ENCODE measurements at places on chromosomes 1 and 21.

DNA sequence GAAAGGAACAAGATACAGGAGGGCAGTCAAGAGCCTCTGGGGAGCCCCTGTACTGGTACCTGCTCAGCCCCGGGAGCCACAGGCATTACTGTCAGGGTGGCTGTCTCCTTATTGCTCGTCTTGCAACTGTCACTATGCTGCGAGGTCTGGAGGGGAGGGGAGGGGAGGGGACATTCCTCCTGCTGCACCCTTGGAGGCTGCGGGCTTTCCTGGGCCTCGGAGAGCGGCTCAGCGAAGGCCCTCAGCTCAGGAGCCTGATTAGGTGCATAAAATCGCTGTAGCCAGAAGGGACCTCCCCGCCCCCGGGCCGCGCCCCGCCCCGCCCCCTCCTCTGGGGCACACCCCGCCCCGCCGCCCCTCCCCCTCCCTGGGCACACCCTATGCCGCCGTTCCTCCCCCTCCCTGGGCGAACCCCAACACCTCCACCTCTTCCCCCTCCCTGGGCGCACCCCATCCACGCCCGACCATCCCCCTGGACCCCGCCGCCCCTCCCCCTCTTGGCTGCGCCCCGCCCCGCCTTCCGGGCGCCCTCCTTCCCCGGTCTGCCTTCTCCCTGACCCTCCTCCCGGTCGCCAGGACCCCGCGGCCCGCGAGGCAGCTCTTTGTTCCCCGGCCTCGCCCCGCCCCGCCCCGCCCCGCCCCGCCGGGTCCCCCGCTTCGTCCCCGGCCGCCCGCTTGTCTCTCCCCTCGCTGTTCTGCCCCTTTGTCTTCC, 35.5 kb downstream of the CACHD1 start:
- DNase-seq: no peak

DNA sequence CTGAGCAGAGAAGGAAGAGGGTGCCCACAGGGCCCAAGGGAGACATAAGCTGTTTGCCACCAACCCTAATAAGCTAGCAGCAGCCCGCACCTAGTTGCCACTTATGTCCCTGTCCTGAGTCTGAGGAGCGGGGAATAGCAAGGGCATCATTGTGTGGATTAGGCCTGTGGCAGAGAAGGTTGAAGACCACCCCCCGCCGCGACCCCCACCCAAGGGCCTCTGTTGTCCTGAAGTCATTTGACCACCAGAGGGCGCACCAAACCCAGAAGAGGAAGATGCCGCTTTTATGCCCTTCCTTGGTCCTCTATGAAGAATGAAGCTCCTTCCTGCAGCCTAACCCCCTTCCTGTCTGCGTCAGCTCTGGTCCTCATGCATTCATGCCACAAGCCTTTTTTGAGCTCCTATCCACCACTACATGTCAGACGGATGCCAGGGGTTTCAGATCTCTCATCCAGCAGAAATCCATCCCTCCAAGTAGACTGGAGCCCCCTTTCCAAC, 16.6 kb downstream of the RHBG start:
- no peak for DNase-seq

GRCh38 chr1:73765551-73766233, 432.3 kb downstream of the LRRIQ3 start:
- DNase-seq: no peak

GRCh38 chr1:1917995-1918900, 831 bp downstream of the TMEM52 start:
- DNase-seq: no peak

DNA sequence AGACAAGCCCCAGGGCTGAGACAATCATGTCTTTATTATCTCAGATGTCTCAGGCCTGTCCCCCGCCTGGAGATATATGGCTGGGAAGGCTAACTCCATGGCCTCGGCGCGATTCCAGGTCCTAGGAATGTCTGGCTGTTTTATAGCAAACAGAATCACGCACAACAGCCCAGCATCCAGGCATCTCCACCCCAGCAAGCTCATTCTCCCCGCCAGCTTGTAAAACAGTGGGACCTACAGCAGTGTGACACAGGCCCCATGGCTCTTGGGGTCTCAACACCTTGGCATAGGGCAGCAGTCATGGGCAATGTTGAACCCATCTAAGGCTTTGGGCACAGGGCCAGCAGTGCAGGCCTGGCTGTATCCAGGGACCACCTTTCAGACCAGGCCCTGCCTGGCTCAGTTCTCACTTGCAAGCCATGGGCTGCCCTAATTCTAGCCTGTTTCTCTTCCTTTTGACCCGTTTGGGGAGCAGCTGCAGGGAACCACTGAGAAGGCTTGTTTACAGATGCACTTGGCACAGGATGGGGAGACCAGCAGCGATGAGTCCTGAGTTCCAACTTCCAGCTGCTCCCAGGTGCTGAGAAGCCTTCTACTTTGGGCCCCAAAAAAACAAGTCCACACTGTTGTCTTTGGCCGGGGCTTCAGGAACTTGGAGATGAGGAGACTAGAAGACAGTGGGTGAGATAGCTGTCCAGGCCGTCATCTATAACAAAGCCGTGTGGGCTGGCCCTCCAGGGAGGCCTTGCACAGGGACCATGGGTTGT, 34.4 kb downstream of the WNT4 start:
- DNase-seq: no peak

DNA sequence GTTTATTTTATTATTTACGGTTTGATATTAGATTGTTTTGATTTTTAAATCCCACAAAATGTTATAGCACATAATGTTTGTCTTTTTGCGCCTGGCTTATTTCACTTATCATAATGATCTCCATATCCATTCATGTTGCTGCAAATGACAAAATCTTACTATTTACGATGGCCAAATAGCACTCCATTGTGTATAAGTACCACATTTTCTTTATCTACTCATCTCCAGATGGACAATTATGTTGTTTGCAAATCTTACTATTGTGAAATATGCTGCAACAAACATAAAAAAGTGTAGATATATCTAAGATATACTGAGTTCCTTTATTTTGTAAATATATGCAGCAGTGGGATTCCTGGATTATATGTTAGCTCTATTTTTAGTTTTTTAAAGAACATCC, 1568.3 kb downstream of the AMY1C start:
- no peak for DNase-seq

DNA sequence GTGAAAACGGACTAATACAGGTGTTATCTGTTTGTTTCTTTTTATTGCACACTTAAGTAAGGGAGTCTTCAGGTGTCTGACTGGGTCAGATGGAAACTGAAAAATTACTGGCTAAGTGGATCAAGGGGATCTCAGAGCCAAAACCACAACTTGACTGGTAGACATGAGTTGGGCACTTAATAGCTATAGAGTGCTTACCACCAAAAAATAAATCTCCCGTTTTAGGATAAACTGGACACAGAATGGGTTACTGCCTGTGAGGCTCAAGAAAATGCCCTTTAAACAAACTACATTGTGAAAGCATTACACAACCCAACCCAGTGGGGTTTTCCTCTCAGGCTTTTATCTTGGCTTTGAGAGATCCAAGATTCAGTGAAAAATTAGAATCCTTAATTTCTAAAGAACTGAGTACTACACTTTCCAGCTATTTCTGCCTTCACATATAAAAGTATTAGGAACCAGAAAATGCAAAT, 134.0 kb upstream of the LYPLAL1 start:
- DNase-seq: no peak

- DNase-seq: no peak
Observed at GRCh38 chr1:16625497-16626408, 12.4 kb upstream of the NBPF1 start.
